ENCODE measurements at places on chromosomes 4 and X. TPM values are rescaled to one million over a fixed set of nuclear protein-coding genes. Genes with fewer than 3 reads are reported as not detected.

The NAA11 gene
- not detected for total RNA-seq

The LUZP4 gene
- total RNA-seq: not detected

GRCh38 chr4:40577588-40578253 is 51.9 kb downstream of the RBM47 start:
- H3K4me1 ChIP-seq: peaks cover 24% of the 10 kb centered on the region
- H3K36me3 ChIP-seq: no peaks in the 10 kb centered on the region
- no peak for DNase-seq
- no peaks in the 10 kb centered on the region for H3K27me3 ChIP-seq

- no peaks in the 10 kb centered on the region for H3K4me1 ChIP-seq
- DNase-seq: no peak
- H3K36me3 ChIP-seq: no peaks in the 10 kb centered on the region
- no peak overlapping the region for H3K27ac ChIP-seq
Measured at GRCh38 chrX:113059714-113060113, 219.1 kb upstream of the AMOT start.

The VAMP7 gene
- 32.8 TPM for total RNA-seq

DNA sequence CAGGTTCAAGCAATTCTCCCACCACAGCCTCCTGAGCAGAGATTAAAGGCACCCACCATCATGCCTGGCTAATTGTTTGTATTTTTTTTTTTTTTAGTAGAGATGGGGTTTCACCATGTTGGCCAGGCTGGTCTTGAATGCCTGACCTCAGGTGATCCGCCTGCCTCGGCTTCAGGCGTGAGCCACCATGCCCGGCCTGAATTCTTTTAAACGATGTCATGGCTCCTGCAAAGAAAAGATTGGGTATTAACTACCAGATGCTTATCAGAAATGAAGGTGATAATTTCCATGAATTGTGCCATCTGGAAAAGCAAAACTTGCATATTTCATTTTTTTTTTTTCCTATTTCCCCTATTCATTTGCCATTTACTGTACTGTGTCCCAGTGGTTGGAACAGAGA is 195.7 kb upstream of the IGFBP7 start:
- no peaks in the 10 kb centered on the region for H3K27me3 ChIP-seq
- no peaks in the 10 kb centered on the region for H3K4me1 ChIP-seq
- no peaks in the 10 kb centered on the region for H3K36me3 ChIP-seq
- H3K27ac ChIP-seq: no peak overlapping the region
- no peak for DNase-seq

DNA sequence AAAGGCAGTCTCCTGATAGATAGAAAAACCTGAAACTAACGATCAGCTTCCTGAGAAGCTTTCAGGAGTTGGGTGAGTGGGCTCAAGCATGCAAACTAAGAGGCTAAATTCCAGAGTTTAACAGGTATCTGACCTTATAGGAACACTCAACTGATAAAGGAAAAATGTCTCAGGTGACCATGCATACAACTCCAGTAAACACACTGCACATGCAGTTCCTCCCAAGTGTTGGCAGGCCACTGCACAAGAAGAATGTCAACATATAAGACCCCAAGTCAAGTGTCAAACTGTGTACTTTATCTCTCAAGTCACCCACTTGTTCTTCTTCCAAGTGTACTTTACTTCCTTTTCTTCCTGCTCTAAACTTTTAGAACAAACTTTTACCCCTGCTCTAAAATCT is 981.2 kb downstream of the FAM133A start:
- no peaks in the 10 kb centered on the region for H3K27me3 ChIP-seq
- no peaks in the 10 kb centered on the region for H3K36me3 ChIP-seq
- H3K4me1 ChIP-seq: no peaks in the 10 kb centered on the region
- DNase-seq: no peak
- no peak overlapping the region for H3K4me3 ChIP-seq
- H3K27ac ChIP-seq: no peak overlapping the region

DNA sequence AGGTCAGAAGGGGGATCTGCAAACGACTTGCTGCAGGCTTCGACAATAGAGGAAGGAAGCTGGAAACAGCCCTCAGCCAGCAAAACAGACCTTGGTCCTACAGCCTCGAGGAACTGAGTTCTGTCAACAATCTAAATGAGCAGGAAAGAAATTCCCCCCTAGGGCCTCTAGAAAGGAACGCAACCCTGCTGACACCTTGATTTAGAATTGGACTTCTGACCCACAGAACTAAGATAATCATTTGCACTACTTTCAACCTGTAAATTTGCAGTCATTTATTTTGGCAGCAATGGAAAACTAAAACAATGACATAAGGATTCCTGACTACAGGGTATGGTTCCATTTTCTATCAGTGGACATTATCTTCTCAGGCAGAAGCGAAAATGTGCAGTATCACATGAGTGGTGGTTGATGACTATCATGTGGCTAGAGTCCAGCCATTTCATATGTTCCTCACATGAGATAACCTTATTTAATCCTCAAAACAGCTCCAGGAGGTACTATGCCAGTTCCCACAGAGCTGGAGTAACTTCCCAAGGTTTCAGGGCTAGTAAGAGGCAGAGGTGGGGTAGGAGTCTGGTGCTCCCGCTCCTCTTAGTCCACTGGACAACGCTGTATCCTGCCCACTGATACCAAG is 61.6 kb downstream of the SAT1 start:
- H3K27ac ChIP-seq: no peak overlapping the region
- no peaks in the 10 kb centered on the region for H3K4me1 ChIP-seq
- no peak overlapping the region for H3K4me3 ChIP-seq
- H3K27me3 ChIP-seq: no peaks in the 10 kb centered on the region
- H3K36me3 ChIP-seq: no peaks in the 10 kb centered on the region

- H3K4me1 ChIP-seq: no peaks in the 10 kb centered on the region
- no peak overlapping the region for H3K27ac ChIP-seq
- DNase-seq: no peak
- H3K4me3 ChIP-seq: no peak overlapping the region
Measured at GRCh38 chr4:38025665-38026064, 65.5 kb downstream of the PTTG2 start.

GRCh38 chr4:11487139-11487538 is 58.4 kb upstream of the HS3ST1 start:
- no peaks in the 10 kb centered on the region for H3K36me3 ChIP-seq
- DNase-seq: no peak
- H3K4me1 ChIP-seq: peaks cover 42% of the 10 kb centered on the region
- no peaks in the 10 kb centered on the region for H3K27me3 ChIP-seq

- H3K36me3 ChIP-seq: no peaks in the 10 kb centered on the region
- no peak for DNase-seq
- no peaks in the 10 kb centered on the region for H3K27me3 ChIP-seq
- no peak overlapping the region for H3K4me3 ChIP-seq
Measured at GRCh38 chrX:150293311-150294013, 69.7 kb upstream of the MAMLD1 start.

The DCTD gene
- 96.3 TPM for total RNA-seq

The TBCK gene
- 22.3 TPM for total RNA-seq

All from HCT116 (cell line).